ENCODE measurements at places on chromosomes 5 and 9.

- DNase-seq, result no peak
Observed at GRCh38 chr5:134371834-134372340, 518 bp downstream of the UBE2B start.

DNA sequence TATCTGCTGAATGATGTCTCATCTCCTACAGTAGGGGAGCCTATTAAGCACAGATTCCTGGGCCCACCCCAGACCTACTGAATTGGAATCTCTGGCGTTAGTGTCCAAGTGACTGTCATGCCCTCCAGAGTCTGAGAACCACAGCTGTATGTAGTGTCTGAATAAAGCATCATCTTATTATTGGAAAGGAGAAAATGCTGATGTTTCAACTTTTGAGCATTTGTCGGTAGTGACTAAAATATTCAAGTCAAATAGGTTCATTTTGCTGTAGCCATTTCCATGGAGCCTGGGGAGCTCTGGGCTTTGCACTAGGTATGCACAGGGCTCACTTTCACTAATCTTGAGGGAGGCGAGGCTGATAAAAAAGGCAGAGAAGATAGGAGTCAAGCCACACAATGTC is 4.8 kb upstream of the PPARGC1B start:
- no peak for DNase-seq

- DNase-seq, result no peak
Observed at GRCh38 chr5:78602400-78602799, 46.2 kb downstream of the LHFPL2 start.

DNA sequence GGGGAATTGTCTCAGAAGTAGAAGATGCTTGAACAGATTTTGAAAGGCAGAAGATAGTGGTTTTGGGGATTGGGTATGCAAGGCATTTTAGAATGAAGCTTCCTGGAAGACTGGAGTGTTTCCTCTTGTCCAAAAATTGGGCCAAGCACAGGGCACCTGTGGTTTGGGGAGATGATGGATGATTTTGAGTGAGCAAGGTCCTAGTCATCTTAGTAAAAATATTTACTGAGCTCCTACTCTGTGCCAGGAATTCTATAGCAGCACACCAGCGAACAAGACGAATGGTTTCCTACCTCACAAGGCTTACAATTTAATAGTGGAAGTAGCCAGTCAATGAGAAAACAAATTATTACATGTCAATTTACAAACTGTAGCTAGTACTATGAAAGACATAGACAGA is 484.4 kb upstream of the KIF2A start:
- no peak for DNase-seq

- no peak for DNase-seq
Observed at GRCh38 chr9:14221558-14221957, 92.4 kb downstream of the NFIB start.

GRCh38 chr5:128234928-128235641 is 151.5 kb downstream of the SLC12A2 start:
- no peak for DNase-seq

DNA sequence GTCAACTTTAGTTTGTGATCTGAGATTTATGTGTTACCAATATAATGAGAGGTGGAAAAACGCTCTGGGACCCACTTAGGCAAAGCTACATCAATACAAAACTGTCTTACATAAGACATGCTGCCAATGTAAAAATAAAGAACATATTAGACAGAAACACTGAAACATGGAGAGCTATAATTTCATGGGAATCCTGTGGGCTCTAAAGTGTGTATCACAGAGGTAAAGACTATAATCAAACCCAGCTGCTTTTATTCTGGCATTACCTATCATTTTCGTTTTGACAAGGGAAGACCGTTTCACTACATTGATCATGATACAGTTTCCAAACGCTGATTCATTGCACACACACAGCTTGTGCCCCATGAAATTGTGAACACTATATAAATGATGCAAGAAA is 400.5 kb upstream of the TUSC1 start:
- no peak for DNase-seq

DNA sequence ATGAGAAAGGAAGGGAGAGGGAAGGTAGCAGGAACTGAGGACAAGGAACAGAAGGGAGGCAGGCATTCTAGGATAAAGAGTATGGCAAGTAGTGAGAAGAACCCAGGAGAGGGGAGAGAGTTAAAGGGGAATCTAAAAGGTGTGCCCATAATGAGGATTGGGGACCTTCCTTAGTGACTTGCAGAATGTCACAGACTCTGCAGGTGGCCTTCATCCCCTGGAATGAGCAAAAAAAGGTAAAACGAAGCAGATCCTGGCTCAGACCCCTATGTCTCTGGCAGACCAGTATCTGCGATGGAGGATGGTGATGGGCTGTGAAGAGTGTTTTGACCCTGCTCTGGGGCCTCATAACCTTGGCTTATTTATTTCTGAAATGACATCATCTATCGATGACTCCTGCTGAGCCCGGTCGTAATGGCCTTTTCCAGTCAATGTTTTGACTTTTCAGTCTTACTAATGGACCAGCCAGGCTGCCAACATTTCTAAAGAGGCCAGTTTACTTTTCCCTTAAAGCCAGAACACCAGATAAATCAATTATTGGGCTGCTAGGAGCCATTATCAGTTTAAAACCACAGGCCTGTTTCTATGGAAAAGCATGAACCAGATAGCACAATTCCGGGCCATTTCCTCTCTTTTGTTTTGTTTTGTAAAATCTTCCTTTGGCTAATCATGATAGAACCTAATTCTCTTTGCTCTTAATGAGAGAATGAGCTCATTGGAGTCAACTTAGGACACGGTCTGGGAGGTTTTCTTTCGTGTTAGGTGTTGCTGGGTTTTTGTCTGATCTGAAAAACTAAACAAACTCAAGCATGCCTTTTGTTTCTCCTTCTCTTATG is 3.1 kb downstream of the TMOD1 start:
- no peak for DNase-seq

DNA sequence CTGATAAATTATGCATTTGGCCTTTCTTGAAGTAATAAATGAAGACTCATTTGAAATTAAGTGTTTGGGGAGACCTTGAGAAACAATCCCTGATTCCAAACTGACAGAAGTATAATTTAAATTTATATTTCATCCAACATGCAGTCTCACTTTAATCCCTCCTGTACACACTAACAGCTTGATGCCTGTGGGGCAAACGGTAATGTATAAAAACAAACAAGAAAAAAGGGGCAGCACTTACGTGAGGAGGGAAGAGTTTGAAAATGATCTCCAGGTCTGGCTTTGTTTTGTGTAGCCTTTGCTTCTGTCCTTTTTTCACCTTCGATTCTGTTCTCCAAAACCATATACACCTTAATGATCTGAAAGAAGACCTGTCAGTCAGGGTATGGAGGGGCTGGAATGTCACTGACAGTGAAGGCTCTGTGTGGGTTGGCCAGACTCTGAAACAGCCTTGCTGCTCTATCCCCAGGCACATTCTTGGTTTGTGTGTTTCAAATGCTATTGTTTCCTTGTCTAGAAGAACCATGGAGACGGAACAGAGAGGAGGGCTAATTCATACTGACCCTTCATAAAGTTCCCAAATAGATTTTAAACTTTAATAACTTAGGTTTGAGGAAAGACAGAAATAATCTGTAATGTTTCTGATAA is 338.2 kb upstream of the WWC1 start:
- DNase-seq, result no peak

DNA sequence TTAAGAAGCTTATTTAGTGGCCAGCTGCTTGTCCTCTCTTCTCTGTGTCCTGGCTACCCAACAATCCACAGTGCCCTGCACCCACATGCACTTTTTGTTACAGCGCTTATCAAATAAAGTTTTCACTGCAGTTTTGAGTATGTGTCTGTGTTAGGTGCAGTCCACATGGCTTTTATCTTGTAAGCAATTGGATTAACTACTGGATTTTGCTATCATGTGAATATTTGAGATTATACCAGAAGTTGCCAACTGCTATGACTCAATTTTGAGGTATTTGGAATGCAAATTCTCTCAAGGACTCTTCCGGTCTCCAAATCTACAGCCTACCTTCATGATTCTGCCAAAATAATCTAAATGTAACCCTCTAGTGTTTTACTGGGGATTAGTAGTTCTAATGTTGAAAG is 690.2 kb downstream of the NR2F1-AS1 start:
- no peak for DNase-seq

GRCh38 chr5:126483156-126483555 is 59.9 kb downstream of the GRAMD2B start:
- no peak for DNase-seq

DNA sequence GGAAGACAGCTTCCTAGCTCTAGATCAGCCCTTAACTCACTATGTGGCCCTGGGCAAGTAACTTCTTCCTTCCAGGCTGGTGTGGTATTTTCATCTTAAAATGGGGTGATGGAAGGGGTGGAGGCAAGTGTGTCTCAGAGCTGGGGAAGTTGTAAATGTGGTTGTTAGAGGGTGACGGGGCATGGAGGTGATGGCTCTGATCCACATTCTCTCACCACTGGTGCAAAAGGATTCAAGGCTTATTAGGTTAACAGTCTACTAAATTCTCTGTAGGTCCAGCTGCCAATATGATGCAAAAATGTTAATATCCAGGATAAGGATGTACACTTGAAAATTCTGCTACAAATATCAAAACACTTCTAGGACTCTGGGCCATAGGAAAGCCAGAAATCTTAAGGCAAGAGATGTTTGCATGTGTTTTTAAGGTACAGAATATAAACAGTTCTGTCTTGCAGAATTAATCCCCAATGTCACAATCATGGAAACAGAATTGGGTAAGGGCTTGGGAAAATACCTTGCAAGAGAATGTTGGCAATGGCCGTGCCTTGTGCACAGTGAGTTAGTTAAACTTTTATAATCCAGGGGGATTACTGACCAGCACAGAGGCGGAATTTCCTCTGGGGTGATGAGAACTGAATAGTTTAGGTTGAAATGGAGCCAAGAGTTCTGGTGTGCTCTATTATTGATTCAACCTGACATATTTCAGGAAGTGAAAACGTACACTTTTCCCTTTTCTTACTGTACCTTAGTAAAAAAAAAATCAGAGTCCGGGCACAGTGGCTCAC is 19.8 kb downstream of the TNFSF15 start:
- DNase-seq, result no peak

DNA sequence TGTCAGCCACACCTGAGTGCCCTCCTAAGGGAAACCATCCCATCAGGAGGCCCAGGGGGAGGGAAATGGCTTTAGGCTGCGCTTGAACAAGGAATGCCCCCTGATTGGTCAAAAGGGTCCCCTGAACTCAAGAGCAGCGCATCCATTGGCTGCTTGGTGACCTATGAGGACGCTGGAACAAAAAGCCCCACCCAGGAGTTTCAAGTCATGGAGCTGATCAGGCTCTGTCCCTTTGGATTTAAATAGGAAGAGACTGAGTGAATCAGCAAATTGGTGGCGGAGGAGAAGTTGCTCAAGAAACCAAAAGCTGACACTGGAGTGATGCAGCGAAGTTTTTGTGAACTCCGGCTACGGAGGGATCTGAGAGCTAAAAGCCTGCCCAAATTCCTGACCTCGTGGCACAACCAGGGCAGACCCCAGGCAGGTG is 66.7 kb downstream of the SMIM23 start:
- DNase-seq, result no peak

DNA sequence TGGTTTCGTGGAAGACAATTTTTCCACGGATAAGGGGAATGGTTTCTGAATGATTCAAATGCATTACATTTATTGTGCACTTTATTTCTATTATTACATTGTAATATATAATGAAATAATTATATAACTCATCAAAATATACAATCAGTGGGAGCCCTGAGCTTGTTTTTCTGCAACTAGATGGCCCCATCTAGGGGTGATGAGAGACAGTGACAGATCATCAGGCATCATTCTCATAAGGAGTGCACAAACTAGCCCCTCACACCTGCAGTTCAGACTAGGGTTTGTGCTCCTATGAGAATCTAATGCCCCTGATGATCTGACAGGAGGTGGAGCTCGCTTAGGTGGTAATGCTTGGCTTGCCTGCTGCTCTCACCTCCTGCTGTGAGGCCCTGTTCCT is 6.4 kb downstream of the ISCA1 start:
- no peak for DNase-seq

- DNase-seq, result no peak
Observed at GRCh38 chr5:143403334-143403592, 223 bp downstream of the NR3C1 start.

- no peak for DNase-seq
Observed at GRCh38 chr5:164233791-164234190, 728.4 kb downstream of the MAT2B start.

DNA sequence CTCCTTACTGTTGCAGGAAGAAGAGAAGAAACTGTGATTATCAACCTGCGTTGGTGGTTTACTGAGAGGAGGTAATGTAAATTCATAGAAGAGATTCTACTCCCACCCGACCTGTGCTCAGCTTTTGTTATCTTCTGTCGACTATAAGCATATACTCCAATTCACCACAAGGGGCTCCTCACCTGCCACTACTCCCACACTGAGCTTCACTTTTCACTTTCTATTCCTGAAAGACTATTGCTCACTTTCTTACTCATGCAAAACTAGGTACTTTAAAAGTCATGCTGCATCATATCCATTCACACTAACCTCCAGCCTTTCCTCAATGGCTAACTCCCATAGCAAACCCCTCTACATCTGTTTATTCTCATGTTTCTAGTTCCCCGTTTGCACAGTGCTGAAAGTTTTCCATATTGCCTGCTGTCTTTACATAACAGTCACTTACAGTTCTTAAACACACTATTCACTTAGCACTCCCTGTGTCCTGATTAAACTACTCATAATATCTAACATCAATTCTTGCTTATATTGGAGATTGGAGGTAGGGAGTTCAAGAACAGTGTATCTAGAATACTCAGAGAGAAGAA is 1062.6 kb downstream of the NR2F1-AS1 start:
- DNase-seq, result no peak

DNA sequence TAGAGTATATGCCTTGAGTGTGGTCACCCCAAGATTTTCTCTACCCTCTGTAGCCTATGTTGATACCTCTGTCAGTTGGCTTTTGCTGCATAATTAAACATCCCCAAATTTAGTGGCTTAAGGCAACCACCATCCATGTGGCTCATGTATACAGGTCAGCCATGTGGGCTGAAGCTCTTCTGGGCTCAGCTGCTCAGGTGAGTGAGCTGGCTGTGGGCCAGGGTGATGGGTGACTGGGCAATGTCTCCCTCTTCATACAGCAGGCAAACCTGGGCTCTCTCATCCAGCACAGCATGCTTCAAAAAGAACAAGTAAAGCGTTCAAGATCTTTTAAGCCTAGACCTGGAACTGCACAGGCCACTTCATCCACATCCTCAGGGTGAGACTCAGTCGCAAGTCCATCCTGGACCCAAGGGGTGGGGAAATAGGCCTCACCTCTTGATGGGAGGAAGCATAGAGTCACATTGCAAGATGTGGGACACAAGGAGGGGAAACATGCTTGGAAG is 188.2 kb upstream of the TAS2R1 start:
- no peak for DNase-seq

GRCh38 chr9:20783057-20784038 is 99.3 kb downstream of the FOCAD start:
- no peak for DNase-seq

DNA sequence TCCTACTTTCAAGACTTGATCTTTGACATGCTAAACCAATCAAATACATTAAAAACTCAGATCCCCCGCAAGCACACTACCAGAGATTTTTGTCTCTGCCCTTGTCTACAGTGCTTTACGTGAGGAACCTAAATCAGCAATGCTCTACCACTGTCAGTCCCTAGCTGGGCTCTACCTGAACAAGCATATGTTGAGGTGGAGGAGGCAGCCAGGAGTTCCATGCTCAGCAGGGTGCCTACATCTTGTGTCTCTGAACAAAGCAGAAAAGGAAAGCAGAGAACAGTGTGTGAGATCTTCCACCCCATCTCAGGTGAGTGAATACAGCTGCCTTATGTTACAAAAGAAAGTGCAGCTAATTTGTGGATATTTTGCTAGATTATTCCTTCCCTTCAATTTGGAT is 255.0 kb downstream of the NDUFS4 start:
- no peak for DNase-seq
